ENCODE measurements at places on chromosomes 7 and 10.
A peak's percentile ranks its signal among the peaks of the same experiment; 100 is the strongest.

DNA sequence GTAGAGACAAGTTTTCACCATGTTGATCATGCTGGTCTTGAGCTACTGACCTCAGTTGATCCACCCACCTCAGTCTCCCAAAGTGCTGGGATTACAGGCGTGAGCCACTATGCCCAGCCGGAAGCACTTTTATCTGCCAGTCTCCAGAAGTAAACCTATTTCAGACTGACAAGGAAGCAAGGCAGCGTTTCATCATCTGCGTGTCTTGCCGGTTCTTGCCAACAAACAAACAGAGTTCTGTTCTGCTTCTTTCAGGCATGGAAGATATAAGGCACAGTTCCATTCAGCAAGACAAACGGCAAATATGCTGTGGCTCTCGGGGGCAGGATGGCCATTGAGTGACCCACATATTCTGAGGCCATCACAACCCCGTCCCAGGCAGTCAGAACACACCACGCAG is 15.5 kb upstream of the LARP4B start:
- no peak for DNase-seq

GRCh38 chr7:1669954-1670893 is at the start of gene ELFN1:
ELFN1 (plus strand) TSS chr7:1670277; CDS start chr7:1744597, 74,320 bp downstream.
- no peak for DNase-seq

DNA sequence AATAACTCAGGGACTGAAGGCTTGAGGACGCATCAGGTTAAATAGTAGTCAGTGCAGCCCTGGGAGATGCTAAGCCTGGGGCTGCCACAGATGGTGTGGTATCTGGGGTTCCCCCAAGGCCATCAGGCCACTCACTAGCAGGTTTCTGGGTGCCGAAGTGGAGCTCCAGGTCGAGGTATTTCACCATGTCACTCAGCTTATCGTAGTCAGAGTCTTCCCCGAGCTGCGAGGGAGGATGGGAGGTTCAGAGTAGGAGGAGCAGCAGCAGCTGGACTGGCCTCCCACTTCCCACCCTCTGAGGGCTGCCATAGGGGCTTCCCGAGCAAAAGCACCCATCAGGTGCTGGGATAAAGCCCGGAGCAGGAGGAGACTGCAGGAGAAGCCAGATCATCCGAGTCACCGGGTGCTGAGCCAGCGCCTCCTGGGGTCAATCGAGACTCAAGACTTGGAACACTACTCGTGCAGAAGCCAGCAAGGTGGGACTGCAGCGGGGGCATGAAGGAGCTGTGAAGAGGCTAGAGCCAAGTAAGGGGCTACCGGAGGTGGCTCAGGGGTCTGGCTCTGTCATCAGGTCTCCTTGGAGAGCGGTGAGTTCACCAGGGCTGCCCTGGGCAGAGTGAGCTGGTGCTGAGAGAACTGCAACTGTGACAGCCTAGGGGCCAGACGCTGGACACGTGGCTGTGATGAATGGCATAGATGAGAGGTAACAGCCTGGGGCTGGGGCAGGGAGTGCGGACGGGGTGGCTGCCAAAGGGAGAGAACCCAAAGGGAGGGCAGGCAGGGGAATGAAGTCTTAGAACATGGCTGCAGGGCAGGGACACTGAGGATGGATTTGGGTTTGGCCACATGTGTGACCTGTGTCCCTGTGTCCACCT is 45.3 kb downstream of the GRID2IP start:
- no peak for DNase-seq

- no peak for DNase-seq
Observed at GRCh38 chr7:21412410-21412851, 15.5 kb upstream of the SP4 start.

DNA sequence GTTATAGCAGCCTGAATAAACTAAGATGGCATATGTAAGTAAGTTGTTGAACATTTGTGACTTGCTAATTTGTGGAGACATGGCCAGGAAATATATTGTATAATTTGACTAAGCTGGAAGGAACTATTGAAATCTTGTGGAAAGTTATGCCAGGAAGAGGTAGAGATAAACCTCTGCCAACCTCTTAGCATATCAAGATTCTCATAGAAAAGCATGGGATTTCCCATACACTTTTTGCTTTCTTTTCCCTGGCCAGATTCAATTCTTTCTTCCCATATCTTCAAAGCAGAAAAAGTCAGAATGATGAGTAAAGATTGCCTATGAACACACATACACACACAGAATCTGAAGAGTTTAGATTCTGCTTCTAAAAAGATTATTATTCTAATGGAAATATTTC is 216.2 kb downstream of the SEMA3D start:
- DNase-seq, result no peak

DNA sequence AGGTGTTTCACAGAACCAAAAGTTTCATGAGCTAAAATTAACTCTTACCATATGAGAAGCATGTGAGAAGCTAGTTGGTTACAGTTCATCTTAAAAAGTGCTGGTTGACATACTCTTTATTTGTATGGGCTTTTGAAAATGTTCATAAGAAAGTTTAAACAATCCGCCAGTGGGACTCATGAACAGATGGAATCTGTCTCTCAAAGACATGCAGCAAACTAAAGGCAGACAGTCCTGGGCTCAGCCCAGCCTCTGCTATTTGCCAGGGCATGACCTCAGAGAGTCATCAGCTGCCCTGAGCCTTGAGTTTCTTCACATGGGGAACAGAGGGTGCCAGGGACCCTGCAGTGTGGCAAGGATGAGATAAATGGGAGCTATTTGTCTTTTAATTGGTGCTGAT is 3.2 kb downstream of the PYROXD2 start:
- no peak for DNase-seq

- no peak for DNase-seq
Observed at GRCh38 chr10:116802876-116803275, 46.4 kb upstream of the ENO4 start.

DNA sequence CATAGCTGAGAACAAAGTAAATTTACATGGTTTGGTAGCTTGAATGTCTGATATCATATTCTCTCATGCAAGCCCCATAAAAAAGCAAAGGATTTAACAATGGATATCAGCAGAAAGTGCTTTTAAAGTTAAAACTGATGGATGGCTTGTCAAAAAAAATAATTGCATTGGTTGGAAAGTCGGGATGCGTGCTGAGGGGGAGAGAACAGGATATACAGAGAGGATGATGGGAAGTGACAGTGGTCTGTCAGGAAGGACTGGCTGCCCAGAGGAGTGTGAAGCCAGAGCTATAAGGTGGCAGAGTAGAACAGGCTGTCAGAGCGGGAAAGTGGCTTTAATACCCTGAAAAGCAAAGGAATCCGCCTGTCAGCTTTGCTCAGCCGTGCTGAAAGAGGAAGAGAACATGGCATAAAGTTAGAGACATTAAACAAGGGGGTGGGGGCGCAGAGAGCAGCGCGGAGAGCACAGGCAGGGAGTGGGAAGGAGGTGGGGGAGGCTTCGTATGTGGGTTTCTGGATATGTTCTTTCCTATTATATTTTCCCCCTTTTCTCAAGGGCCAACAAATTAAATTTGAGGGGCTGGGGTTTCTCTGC is 493.0 kb downstream of the LRMDA start:
- no peak for DNase-seq

- DNase-seq, result no peak
Observed at GRCh38 chr10:125820701-125821100, 2.4 kb downstream of the UROS start.

DNA sequence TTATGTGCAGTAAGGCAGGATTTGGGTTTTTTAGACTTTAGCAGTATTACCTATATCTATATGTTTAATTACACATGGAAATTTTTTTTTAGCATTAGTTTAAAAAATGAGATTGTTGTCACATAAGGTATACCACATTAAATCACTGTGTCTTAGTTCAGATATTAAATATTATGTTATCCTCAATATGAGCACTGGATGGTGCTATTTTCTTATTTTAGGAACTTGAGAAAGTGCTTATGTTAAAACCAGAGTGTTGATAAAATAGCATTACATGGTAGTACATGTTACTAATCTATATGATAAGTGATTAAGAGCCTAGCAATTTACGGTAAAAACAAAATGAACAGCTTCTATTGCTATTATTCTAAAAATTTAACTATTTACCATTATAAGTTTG is 28.8 kb downstream of the MIOS start:
- DNase-seq, result peak; percentile 2

All from cerebellar nuclear complex (tissue), 1 donor.